Hematopoietic multipotent progenitor cell treated with erythropoietin and hydrocortisone succinate and interleukin-3 and kit ligand, for 4 days (in vitro differentiated cells): ENCODE measurements at places on chromosomes 12 and 14.

DNA sequence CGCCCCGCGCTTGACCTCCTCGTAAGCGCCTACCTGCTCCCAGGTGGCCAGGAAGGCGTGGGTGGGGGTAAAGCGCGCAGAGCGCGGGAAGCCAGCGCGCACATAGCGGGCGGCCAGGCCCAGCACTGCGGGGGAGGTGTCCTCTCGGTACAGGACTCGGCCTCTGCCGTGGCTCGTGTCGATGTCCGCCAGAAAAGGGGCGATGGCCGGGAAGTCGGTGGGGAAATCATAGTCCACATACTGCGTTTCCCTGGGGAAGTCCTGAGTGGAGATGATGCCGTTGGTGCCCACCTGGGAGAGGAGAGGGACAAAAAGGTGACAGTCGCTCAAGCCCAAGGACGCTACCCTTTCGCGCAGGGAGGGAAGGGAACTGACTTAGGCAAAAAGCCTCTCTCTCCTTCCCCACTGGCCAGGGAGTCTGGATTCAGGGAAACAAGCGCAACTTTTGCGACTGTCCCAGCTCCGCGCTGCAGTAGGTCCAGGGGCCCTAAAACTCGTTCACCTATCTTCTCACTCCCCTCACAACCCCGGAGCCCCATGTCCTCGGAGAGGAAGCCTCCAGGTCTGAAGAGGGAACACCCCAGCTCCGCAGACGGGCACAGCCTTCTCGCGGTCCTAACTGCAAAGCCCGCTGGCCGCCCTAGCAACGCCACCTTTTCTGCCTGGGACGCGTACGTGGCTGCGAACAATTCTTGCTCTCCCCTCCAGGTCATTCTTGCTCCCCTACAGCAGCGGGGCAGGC lies 815 bp downstream of the NID2 start:
- peak; percentile 45 for DNase-seq

GRCh38 chr12:77943466-77943865 lies 112.8 kb downstream of the NAV3 start:
- DNase-seq = peak; percentile 13

GRCh38 chr14:58774531-58774930 lies 136.8 kb downstream of the DACT1 start:
- DNase-seq = no peak

DNA sequence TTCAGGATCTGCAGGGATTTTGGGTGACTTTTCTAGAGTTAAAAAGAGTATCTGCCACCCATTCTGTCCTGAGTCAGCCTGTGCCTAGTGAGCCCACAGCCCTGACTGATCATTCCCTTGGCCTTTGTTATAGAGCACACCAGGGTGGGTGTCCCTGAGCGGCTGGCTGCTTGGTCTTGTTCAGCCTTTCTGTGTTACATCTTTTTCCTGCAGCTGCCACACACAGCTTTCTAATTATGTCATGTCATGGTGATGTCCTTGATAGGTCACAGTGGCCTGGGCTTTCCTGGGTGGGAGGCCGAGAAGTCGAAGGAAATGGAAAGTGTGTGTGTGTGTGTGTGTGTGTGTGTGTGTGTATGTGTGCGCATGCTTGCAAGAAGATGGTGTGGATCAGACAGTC lies 293.2 kb upstream of the CRY1 start:
- peak; percentile 20 for DNase-seq

DNA sequence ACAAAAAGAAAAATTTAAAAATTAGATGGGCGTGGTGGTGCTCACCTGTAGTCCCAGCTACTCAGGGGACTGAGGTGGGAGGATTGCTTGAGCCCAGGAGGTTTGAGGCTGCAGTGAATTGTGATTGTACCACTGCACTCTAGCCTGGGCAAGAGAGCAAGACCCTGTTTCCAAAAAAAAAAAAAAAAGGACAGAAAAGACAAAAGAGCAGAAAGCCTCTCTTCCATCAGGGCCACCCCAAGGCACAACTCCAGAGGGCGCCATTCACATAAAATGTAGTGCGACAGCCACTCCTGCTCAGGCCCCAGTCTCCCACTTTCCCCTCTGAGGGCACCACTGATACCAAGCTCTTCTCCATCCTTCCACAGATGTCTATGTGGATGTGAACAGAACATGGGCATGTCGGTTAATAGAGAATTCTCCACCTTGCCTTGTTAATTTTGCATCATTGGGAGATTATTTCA lies 41.8 kb downstream of the DGLUCY start:
- no peak for DNase-seq

- no peak for DNase-seq
These were observed 220.3 kb upstream of the FKBP4 start for GRCh38 chr12:2574355-2574935.

DNA sequence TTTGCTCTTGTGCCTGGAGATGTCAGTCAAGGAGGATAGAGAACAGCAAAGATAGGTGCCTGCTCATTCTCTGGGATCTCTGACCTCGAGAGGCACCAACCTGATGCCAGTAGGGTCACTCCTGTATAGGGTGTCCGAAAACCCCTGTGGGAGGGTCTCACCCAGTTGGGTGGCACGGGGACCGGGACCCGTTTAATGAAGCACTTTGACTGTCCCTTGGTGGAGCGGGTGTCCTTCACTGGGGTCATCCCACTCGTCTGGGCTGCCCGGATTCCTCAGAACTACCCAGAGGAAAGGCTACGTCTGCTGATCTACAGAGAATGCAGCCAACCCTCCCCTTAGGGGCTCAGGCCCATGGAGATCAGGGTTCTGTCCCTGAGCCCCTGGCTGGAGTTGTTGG lies 157.6 kb downstream of the CAPZA3 start:
- DNase-seq = no peak

GRCh38 chr14:26702721-26703230 lies 104.9 kb upstream of the NOVA1 start:
- no peak for DNase-seq

DNA sequence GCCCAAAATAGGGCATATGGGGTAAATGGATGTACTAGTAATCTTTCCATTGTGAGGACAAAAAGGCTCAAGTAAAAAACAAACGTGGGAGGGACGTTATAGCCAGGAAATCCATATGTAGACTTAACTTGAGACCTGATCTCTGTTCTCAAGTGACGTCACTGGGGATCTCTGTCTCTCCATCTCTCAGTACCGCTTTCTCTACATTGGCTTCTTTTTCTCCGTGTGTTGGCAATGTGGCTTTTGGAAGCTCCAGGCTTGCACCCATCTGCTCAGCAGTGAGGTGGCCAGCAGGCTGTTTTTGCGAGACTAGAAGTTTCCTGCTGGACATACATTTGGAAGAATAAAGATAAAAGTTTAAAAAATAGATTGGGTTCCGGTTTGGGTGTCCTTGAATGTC lies 66.0 kb upstream of the NRXN3 start:
- DNase-seq = no peak

- no peak for DNase-seq
These were observed 37.5 kb upstream of the INF2 start for GRCh38 chr14:104651876-104652260.

DNA sequence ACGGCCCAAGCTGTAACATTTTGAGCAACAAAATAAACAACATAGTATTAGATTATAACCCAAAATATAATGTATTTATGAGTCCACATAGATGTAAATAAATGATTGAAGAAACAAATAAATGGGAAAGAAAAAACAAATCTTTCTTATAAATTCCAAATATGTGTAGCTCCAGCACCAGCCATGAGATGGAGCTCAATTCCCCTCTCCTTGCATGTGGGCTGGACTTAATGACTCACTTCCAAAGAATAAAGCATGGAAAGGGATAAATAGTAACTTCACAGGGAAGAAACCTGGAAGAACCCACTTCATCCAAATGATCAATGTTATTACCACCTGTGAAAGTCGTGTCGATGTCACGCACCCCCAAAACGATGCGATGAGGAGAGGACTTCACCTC lies 158.8 kb downstream of the RPAP3 start:
- DNase-seq = no peak

- no peak for DNase-seq
These were observed 344.5 kb downstream of the ZFP36L1 start for GRCh38 chr14:68448252-68448902.
